ENCODE measurements at places on chromosomes 16 and 17.

GRCh38 chr17:2782055-2782454 lies 14.2 kb upstream of the RAP1GAP2 start:
- DNase-seq = no peak

- peak; percentile 93 for DNase-seq
Measured at GRCh38 chr16:70688246-70688742, 2.4 kb upstream of the MTSS2 start.

GRCh38 chr17:17098551-17099179 lies 56.4 kb downstream of the MPRIP start:
- no peak for DNase-seq

- DNase-seq = no peak
Measured at GRCh38 chr16:72753881-72754280, 294.0 kb downstream of the ZFHX3 start.

DNA sequence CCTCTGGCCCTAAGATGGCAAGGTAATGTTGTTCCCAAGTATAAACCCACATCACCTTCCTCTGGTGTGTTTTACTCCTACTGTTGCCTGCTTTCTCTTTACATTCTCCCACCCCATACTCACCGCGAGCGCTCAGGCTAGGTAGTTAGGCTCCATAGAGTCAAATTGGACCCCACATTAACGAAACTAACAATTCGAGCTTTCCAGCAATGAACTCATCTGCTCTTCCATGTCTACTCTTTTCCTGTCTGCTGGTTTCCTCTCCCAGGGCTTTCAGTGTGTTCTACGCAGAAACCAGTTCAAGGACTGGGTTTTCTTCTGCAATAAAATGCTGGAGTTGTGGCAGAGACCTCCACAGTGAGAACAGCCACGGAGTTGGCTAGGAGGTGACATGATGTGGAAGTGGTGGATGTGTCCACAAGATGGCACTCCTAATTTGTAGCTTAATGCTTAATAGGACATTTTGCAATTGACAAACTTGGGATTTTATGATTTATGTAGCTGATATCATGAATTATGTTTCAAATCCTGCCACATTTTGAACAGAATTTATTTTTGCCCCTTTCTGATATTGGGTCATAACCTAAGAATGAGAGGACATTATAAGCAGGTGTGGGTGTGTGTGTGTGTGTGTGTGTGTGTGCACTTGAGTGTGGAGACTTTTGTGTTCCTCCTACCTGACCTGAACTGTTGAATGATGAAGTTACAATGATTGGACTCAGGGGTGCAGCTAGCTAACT lies 2.2 kb upstream of the UQCRC2 start:
- DNase-seq = no peak

DNA sequence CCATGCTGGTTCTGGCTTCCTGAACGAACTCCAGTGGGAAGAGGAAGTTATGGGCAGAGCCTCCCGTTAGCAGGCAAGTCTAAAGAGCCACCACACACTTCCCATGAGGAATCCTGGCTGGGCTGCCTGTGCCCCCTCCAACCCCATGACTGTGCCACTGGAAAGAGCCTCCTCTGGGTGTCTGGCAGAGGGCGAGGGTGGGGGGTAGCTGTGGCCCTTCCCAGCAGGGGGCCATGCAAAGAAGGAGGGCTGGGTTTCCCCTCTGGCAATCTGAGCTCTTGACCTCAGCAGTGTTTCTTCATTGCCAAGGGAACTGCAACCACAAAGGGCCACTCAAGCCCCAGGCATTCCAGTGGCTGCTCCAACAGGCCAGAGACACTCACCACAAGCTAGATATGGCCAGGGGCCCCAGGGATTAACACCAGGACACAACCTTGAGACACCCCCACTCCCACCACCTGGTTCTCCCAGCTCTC lies 1.7 kb upstream of the RRAD start:
- no peak for DNase-seq

DNA sequence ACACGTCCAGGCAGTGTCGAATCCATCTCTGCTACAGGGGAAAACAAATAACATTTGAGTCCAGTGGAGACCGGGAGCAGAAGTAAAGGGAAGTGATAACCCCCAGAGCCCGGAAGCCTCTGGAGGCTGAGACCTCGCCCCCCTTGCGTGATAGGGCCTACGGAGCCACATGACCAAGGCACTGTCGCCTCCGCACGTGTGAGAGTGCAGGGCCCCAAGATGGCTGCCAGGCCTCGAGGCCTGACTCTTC lies 7.2 kb upstream of the CD68 start:
- no peak for DNase-seq

DNA sequence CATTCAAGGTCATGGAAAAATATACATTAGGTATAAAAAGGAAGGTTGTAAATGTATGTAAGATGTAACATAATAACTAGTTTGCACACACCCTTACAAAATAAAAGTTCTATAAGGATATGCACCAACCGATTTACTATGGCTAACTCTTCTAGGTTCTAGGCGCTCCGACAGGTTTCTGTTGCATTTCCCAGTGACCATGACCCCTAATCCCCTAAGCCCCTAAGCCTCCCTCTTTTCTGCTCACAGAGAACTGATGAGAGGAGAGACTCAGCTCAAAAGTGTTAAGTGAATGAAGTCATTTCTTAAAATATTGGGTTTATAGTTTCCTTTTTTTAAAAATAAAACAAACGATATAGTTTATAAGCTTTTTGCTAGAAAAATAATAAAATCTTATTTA lies 30.0 kb upstream of the HEATR6 start:
- DNase-seq = no peak

DNA sequence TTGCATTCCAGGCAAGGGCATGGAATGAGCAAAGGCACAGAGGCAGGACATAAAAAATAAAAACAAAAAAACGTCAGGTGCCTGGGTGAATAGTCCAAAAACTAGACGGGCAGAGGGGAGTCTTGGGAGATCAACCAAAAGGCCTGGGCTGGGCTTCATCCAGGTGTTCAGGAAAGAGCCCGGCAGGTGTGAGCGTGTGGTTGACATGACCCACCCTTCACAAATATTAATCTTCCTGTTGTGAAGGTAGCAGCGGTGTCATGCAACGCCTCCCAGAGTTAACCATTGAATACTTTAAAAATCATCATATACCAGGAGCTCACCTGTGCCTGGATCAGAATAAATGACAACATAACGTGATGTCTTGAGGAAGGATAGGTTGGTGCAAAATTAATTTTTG lies 90.6 kb downstream of the USP22 start:
- no peak for DNase-seq

DNA sequence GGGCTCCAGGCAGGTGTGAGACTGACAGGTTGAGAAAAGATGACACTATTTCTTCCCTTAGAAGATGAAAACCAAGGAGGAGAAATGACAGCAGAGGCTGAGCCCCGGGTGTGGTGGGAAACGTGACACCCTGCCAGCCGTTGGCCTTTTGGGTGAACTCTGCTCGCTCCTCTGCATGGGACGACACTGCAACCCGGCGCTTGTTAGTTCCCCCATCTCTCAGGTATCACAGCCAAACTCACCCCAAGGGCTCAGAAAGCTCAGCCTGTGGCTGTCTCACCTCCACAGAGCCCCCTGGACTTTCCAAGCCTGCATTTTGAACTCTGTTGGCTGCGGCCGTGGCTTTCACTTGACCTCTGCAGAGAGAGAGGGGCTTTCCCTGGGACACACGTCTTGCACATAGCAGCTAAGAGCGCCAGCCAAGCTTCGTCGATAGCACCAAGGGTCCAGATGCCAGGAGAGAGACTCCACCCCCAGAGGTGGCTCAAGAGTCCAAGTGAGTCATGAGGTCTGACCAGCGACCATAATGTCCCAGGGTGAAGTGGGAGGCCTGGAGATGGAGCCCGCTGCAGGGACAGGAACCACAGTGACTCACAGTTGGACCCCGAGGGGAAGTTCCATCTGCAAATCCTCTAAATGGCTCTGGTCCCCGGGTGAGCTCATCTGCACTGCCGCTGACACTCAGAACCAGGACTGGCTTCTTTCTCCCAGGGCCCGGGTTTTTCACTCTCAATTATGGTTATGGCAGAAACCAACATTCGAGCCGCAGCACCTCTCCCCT lies 301.9 kb downstream of the SOX9 start:
- no peak for DNase-seq

DNA sequence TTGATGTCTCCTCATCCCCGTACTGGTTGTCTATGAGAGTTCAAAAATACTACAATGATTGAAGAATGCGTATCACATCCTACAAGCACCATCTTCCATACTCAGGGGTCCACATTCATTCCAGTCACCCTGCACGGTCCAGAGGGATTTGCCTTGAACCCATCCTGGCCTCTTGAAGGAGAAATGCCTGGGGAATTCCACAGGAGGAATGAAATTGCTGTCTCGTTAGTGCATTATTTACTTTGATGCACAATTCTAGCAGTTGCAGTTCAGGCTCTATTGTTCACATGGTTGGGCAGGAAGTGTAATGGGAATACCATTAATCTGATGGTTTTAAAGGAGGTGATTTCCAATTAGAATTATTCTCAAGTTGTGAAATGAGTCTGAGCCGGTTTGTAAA lies 369.1 kb upstream of the XYLT1 start:
- no peak for DNase-seq

DNA sequence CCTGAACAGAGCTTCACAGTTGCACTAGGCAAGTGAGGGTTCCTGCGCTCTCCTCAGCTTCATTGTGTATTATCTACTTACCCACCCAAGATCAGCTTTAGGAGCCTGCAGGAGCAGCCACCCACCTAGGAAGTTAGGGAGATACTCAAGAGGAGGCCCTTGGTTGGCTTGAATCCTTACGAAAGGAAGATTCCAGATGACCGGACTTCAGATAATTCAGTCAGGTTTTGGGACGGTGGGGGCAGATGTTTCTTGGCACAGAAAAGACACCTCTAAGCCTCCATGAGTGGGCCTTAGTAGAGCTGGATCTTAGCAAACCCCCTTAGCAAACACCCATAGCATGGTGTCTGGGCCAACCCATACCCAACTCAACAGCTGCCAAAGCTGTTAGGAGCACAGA lies 2.4 kb upstream of the CBFB start:
- no peak for DNase-seq

- DNase-seq = no peak
Measured at GRCh38 chr17:57338257-57338914, 82.1 kb downstream of the MSI2 start.

DNA sequence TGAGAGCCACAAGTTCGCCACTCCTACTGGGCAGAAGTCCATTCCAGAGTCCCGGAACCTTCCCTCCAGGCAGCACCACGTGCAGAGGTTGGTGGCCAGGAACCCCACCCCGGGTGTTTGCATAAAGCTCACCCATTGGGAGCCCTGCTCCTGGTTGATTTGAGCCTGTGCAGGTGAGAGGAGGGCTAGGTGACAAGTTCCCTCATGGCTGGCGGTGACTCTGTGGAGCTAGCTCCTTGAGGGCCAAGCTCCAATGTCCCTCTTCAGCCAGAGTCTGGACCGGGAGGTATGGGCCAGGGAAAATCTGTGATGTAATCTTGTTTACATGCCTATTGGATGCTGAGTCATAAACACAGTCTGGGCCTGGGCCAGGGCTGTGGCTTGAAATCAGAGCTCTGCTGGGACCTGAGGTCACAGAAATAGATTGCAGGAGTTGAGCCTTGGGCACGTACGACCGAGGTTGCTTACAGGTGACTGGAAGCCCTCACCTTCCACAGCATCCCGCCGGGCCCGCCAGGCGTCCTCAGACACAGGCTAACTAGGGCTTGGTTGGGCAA lies 118.9 kb downstream of the AATF start:
- DNase-seq = no peak

DNA sequence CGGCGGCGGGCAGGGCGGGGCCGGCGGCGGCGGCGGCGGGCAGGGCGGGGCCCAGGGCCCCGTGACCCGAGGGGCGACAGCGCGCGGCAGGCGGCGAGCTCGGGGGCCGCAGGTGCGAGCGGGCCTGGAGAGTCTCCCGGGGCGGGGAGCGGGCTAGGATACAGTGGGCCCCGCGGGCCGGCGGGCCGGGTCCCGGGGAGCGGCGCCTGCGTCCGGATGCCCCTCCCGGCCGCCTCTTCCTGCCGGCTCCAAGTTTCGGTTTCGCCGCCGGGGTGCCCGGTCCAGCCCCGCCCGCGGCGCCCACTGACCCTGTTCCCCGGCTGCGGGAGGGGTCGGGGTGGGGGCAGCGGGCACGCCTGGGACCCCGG lies at the start of gene RNF213:
RNF213 (plus strand) TSS at position 62 of the 368 bp plus-strand sequence. CDS start 2,830 bp downstream, outside the sequence.
- no peak for DNase-seq

GRCh38 chr17:33837281-33837680 lies 417.8 kb upstream of the CCL2 start:
- DNase-seq = no peak

DNA sequence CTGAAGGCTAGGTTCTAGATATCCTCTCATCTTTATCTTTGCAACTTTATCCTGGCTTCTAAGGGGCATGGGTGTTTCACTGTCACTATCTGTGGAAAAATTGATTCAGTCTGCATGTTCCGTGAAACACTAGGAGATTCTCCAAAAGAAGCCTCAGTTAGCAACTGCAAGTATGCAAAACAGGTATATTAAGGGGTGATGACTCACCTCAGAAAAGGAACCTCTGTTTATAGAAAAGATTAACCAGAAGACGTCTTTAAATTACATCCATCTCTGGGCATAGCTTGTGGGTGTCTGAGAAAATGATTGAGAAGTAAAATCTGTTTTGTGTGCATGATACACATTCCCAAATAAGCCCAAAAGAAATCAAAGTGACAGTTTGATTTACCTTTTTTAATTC lies 353.8 kb upstream of the HSBP1 start:
- DNase-seq = no peak

GRCh38 chr16:68265078-68265920 lies 973 bp downstream of the SLC7A6 start:
- DNase-seq = no peak

GRCh38 chr17:54793271-54793670 lies 107.4 kb upstream of the TOM1L1 start:
- DNase-seq = no peak

GRCh38 chr16:49514073-49514980 lies 140.7 kb downstream of the C16orf78 start:
- no peak for DNase-seq

- no peak for DNase-seq
Measured at GRCh38 chr16:82715833-82716232, 89.1 kb downstream of the CDH13 start.
